Osteoblast (primary cell): ENCODE measurements at places on chromosomes 5 and 9. TPM values are rescaled to one million over a fixed set of nuclear protein-coding genes. Genes with fewer than 3 reads are reported as not detected.
A peak's percentile ranks its signal among the peaks of the same experiment; 100 is the strongest.

HTR4 gene
- total RNA-seq: not detected in 2 replicates

IFNW1 gene
- not detected in 2 replicates for total RNA-seq

DNA sequence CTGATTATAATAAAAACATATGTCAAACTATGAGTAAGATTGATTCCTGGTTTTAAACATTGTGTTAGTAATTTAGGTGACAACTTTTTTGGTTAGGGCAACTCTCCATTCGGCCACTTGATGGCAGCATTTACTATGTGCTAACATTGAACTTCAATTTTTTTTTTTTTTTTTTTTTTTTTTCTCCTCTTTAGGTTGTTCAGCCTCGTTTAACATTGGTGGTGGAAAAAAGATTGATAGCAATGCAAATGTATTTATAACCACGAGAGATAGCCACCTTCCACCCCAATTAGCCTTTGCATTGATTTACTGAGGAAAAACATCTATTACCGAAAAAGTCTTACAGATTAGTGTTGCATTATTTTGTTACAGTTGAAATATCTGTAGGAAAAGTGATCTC lies 159.1 kb downstream of the CSNK1G3 start:
- no peaks in the 10 kb centered on the region for H3K36me3 ChIP-seq
- no peak for DNase-seq
- H3K27ac ChIP-seq: no peak overlapping the region
- H3K4me1 ChIP-seq: no peaks in the 10 kb centered on the region

DNA sequence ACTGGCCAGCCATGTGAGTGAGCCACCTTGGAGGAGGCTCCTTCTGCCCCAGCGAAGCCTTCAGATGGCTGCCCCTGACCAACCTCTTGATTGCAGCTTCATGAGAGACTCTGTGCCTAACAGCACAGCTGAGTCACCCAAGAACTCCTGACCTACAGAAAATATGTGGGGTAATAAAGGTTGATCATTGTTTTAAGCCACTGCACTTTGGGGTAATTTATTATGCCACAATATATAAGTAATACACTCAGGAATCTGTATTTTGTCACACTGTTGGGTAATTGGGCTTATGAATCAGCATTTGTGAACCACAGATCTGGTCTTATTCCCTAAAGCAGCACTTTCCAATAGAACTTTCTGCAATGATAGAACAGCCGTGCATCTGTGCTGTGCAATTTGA lies 24.4 kb upstream of the VDAC1 start:
- no peaks in the 10 kb centered on the region for H3K36me3 ChIP-seq
- no peaks in the 10 kb centered on the region for H3K27me3 ChIP-seq
- H3K4me1 ChIP-seq: peaks cover 28% of the 10 kb centered on the region
- no peak overlapping the region for H3K4me3 ChIP-seq
- H3K27ac ChIP-seq: peak overlapping the region; percentile 92

- H3K27ac ChIP-seq: no peak overlapping the region
- H3K27me3 ChIP-seq: no peaks in the 10 kb centered on the region
- H3K4me1 ChIP-seq: no peaks in the 10 kb centered on the region
- H3K4me3 ChIP-seq: no peak overlapping the region
- no peak for DNase-seq
- H3K36me3 ChIP-seq: no peaks in the 10 kb centered on the region
Measured at GRCh38 chr9:16768816-16769215, 101.7 kb downstream of the BNC2 start.

PCDHB7 gene
- 2.2 and 2.4 TPM in 2 replicates for total RNA-seq

DNA sequence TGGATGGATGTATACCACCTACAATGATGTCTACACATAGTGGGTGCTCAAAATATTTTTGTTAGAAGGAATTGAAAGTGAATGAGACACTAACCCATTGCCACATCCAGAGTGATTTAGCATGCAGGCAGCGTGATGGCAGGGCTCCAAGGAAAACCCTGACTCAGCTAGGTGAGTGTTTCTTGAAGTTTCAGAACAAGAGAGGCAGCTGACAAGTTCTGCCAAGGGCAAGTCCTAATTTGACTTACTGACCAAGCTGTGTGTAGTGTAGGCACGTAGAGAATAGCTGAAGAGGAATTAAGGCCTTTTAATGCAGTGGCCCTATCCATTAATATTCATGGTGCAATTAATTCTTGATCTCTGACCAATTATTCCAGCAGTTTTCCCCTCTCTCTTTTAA lies 107.8 kb upstream of the ATP10B start:
- H3K27me3 ChIP-seq: no peaks in the 10 kb centered on the region
- H3K27ac ChIP-seq: no peak overlapping the region
- H3K4me1 ChIP-seq: no peaks in the 10 kb centered on the region
- no peaks in the 10 kb centered on the region for H3K36me3 ChIP-seq
- no peak overlapping the region for H3K4me3 ChIP-seq
- no peak for DNase-seq

DNA sequence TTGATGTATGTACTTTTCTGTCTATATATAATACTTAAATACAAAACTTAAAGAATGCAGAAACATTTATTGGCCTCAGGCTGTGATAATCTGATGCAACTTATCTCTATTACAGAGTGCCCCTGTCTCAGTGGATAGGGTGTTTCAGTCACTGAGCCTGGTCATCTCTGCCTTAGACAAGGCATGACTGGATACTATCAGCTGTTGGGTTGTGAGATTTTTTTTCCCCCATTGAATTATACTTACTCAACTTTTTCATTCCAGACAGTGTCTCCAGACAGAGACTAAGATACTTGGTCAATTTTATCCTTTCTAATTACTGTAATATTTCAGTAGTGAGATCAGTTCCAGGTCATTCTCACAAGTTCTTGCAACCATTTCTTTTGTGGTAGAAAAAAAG lies 26.7 kb downstream of the XRCC4 start:
- no peaks in the 10 kb centered on the region for H3K4me1 ChIP-seq
- no peaks in the 10 kb centered on the region for H3K27me3 ChIP-seq
- H3K36me3 ChIP-seq: no peaks in the 10 kb centered on the region

PCDH1 gene
- 0.29 and 1.4 TPM in 2 replicates for total RNA-seq

IRX2 gene
- 5.3 and 7.2 TPM in 2 replicates for total RNA-seq

- no peak for DNase-seq
- H3K4me1 ChIP-seq: peaks cover 1% of the 10 kb centered on the region
- H3K27ac ChIP-seq: no peak overlapping the region
- no peaks in the 10 kb centered on the region for H3K36me3 ChIP-seq
- no peak overlapping the region for H3K4me3 ChIP-seq
Measured at GRCh38 chr9:72401396-72401795, 36.4 kb upstream of the ZFAND5 start.

KCNIP1 gene
- total RNA-seq: not detected in 2 replicates

DNA sequence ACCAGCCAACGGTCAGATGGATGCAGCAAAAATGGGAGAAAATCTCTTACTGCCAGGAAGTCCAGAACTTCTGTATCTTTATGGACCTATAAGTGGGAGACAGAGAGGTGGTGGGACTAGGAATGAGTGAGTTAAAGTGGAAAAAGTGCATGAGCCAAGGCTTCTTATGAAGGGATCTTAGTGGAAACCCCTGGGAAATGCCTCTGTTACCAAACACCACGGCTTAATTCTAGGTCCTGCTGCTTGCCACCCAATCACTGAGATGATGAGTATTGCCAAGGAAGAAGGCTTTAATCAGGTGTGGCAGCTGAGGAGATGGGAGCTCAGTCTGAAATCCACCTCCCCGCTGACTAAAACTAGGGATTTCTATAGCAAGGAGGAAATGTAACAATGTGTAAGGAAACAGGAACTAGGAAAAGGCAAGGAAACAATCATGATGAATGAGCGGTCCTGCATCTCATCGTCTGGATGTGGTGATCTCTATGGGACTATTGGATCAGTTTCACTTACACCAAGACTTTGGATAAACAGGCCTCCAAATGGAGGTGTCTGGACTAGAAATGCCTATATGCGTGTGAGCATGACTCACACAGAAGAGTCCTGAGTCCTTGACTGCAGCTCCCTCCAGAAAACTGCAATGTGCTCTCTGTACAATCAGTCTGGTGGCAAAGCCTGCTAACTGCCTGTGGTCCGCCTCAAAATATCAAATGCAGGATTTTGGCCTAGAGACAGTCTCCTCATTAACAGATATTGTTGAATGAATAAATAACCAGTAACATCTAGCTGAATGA lies 98.2 kb upstream of the PRR16 start:
- no peak overlapping the region for H3K27ac ChIP-seq
- no peak for DNase-seq
- H3K4me1 ChIP-seq: no peaks in the 10 kb centered on the region
- H3K4me3 ChIP-seq: no peak overlapping the region
- no peaks in the 10 kb centered on the region for H3K36me3 ChIP-seq

SLC25A2 gene
- 0.36 and 0.59 TPM in 2 replicates for total RNA-seq

BTNL8 gene
- not detected in 2 replicates for total RNA-seq

PCDHB13 gene
- 2.1 and 2.2 TPM in 2 replicates for total RNA-seq

DNA sequence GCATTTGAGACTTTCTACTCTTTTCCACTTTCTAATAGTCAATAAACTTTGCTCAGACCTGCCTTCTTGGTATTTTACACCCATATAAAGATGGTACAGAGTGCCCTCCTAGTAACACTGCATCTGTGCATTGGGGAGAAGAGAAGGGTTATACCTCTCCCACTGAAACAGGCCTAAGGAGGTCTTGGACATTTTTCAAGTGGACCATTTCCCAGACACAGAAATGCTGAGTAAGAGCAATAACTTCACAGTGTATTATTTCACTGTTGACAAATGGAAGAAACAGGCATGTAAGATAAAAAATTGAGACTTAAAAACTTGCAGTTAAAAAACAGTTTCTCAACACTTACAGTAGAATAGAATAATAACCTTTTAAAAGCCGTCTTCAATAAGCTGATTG lies 1224.0 kb upstream of the CDH18 start:
- no peaks in the 10 kb centered on the region for H3K36me3 ChIP-seq
- no peak for DNase-seq
- H3K27ac ChIP-seq: no peak overlapping the region

ST8SIA4 gene
- 1.4 and 1.8 TPM in 2 replicates for total RNA-seq

TAF11L5 gene
- not detected in 2 replicates for total RNA-seq

BHMT gene
- not detected in 2 replicates for total RNA-seq

DNA sequence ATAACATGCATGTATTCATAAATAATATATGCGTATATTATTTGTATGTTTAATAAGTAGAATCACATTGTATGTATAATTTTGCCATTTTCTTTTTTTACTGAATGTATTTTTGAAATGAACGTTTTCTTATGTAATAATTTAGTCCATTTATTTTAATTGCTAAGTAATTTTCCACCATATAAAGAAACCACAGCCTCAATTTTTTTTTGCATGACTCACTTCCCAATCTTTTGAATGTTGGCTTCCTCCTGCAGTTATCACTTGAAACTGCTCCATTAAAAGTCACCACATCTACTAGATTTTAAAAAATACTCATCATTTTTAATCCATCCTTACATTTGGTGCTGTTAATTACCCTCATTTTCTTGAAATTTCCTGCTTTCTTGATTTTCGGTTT lies 363.3 kb upstream of the MEF2C start:
- no peak for DNase-seq
- H3K27me3 ChIP-seq: no peaks in the 10 kb centered on the region
- no peak overlapping the region for H3K27ac ChIP-seq
- H3K4me3 ChIP-seq: no peak overlapping the region
- H3K36me3 ChIP-seq: no peaks in the 10 kb centered on the region
- H3K4me1 ChIP-seq: no peaks in the 10 kb centered on the region

SPATA31C1 gene
- total RNA-seq: not detected in 2 replicates

- DNase-seq: peak; percentile 34
- no peaks in the 10 kb centered on the region for H3K27me3 ChIP-seq
- no peaks in the 10 kb centered on the region for H3K36me3 ChIP-seq
- H3K4me3 ChIP-seq: no peak overlapping the region
- peaks cover 6% of the 10 kb centered on the region for H3K4me1 ChIP-seq
- H3K27ac ChIP-seq: no peak overlapping the region
Measured at GRCh38 chr9:81771571-81771970, 82.2 kb upstream of the TLE1 start.

- no peak overlapping the region for H3K27ac ChIP-seq
- H3K36me3 ChIP-seq: no peaks in the 10 kb centered on the region
- no peak for DNase-seq
- no peak overlapping the region for H3K4me3 ChIP-seq
Measured at GRCh38 chr9:29773676-29774075, 2200.4 kb upstream of the C9orf72 start.

PDE6A gene
- under 0.01 TPM in 2 replicates for total RNA-seq

DNA sequence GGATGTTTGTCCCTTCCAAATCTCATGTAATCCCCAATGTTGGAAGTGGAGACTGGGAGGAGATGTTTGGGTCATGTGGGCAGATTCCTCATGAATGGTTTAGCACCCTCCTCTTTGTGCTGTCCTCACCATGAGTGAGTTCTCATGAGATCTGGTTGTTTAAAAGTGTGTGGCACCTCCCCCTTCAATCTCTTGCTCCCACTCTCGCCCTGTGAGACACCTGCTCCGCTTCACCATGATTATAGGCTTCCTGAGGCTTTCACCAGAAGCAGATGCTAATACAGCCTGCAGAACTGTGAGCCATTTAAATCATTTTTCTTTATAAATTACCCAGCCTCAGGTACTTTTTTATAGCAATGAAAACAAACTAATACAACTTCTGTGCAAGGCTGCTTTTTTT lies 127.3 kb upstream of the CCDC152 start:
- H3K27ac ChIP-seq: no peak overlapping the region
- no peaks in the 10 kb centered on the region for H3K27me3 ChIP-seq
- H3K4me3 ChIP-seq: no peak overlapping the region
- DNase-seq: no peak
- no peaks in the 10 kb centered on the region for H3K36me3 ChIP-seq

ITK gene
- under 0.01 TPM in 1 of 2 replicates, not detected in the other for total RNA-seq

GRCh38 chr5:39906146-39906545 lies 481.4 kb upstream of the DAB2 start:
- H3K4me3 ChIP-seq: no peak overlapping the region
- no peaks in the 10 kb centered on the region for H3K27me3 ChIP-seq
- H3K27ac ChIP-seq: no peak overlapping the region
- H3K4me1 ChIP-seq: no peaks in the 10 kb centered on the region
- DNase-seq: peak; percentile 53

PAEP gene
- total RNA-seq: not detected in 2 replicates

GRCh38 chr9:91522481-91522880 lies 98.8 kb upstream of the NFIL3 start:
- no peaks in the 10 kb centered on the region for H3K27me3 ChIP-seq
- H3K4me1 ChIP-seq: peaks cover 5% of the 10 kb centered on the region
- H3K4me3 ChIP-seq: no peak overlapping the region
- H3K36me3 ChIP-seq: no peaks in the 10 kb centered on the region
- no peak overlapping the region for H3K27ac ChIP-seq

DNA sequence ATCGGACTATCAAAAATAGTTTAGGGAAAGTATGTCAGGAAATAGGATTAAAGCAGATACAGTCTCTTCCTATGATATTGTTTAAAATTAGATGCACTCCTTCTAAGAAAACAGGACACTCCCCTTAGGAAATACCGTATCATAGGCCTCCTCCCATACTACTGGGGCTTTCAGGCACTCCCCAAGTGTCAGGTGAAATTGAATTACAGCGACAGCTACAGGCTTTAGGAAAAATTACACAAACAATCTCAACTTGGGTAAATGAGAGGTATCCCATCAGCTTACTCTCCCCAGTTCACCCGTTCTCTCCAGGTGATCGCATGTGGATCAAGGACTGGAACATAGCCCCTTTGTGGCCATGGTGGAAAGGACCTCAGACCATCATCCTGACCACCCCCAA lies 110.4 kb upstream of the EPB41L4A start:
- DNase-seq: no peak
- H3K4me1 ChIP-seq: no peaks in the 10 kb centered on the region
- no peak overlapping the region for H3K4me3 ChIP-seq
- H3K36me3 ChIP-seq: no peaks in the 10 kb centered on the region
- H3K27ac ChIP-seq: no peak overlapping the region

STPG3 gene
- total RNA-seq: 0.36 TPM in 1 of 2 replicates, not detected in the other

SHOC1 gene
- total RNA-seq: under 0.01 TPM in 2 replicates
